ENCODE measurements at places on chromosomes 12 and 14.

GRCh38 chr14:35875296-35875695, 49.2 kb downstream of the BRMS1L start:
- no peak for DNase-seq

DNA sequence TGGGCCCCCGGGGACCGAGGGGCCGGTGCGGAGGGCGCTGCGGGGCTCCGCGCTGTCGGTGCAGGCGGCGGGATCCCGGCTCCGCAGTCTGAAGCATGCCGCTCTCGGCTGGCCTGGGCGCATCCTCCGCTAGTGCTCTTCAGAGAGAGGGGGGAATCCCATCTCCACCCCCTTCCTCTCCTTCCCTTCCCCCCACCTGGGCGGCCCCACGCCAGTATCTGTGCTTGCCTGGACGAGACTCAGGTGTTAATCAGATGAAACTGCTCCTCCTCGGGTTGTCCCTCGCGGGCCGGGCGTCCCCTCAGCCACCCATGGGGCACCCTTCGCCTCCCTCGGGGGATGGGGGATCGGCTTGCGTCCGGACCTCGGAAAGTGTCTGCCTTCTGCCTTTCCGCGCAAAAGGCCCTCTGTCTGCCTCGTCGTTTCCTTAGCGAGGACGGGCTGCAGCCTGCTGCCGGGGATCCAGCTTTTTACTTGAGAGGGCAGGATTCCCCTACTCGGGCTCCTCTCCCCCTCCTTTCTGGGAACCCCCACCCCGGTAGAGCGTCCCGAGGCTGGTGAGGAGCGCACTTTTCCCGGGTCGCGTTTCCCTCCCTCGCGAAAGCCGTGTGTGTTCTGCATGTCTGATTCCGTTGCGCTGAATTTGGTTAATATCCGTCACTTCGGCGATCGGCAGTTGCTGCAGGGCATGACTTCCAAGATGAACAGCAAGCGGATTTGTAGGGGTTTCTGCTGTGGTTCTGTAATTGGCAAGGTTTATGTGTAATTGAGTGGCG, 1.1 kb downstream of the GPHN start:
- peak; percentile 55 for DNase-seq

GRCh38 chr12:25526778-25527177, 26.3 kb downstream of the LMNTD1 start:
- DNase-seq: no peak

DNA sequence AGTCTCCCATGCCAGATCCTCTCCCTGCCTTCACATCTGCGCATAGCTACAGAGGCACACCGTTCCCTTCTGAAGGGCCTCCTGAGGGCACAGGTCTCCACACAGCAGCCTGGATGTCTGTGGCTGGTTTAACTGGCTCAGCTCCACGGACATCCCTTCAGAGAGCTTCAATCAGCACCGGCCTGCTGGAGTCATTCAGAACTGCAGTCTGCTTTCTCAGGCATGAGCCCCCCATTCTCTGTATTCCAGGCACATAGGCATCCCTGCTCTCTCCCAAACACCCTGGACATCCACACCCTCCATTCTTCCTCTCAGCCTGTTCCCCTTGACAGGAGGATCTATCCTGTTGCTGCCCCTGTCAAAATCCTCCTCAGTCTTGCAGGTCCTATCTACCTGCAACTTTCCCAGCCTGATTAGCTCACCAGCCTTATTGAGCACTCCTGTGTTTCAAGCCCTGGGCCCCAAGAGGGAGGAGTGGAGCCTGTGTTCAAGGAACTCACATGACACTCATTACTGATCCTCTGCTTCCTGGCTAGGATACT, 2.9 kb upstream of the DHRS2 start:
- no peak for DNase-seq

DNA sequence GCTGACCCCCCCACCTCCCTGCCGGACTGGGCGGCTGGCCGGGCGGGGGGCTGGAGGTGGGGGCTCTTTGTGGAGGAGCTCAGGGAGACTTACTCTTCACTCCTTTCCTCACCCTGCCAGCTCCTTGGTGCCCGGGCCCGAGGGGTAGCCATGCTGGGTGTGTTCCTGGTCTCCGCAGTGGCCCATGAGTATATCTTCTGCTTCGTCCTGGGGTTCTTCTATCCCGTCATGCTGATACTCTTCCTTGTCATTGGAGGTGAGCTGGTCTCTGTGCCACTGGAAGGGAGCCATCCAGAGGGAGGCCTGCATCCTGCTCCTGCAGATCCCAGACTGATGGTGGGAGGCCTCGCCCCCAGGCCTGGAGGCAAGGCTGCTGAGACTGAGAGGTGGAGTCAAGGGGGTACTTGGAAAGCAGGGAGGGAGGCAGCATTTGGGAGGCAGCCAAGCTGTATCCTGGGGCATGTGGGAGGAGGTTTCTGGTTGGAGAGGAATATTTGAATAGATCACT, 19.7 kb downstream of the SOAT2 start:
- no peak for DNase-seq
